ENCODE measurements at places on chromosomes 3 and 15.

DNA sequence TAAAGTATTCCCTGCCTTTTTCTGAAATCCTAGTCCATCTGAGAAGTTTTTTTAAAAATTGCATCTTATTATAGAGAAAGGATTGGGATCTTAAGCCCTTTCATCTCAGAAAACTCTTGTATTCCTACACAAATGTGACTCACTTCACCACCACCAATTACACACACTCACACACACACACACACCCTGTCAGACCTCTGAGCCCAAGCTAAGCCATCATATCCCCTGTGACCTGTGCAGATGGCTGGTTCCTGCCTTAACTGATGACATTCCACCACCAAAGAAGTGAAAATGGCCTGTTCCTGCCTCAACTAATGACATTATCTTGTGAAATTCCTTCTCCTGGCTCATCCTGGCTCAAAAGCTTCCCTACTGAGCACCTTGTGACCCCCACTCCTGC is 1181.9 kb downstream of the ROBO2 start:
- DNase-seq, result no peak

DNA sequence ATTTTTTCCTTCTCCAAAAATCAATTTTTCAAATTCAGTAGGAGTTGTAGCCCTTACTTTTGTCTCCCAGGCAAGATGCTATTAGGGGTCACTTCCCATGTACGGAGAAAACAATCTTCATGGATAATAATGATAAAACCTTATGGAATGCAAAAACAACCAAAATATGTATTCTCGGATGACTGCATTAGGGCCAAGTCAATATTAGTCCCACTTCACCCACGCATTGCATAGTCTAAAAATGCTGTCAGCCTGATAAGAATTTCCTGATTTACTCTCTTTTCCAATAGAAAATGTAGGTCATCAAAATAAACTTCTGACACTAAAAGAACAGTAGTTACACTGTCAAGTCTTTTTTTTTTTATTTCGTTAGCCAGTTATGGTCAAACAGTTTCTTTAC is 2.7 kb downstream of the VGLL3 start:
- no peak for DNase-seq

GRCh38 chr15:60704717-60705116 is 225.8 kb upstream of the ICE2 start:
- DNase-seq, result no peak

DNA sequence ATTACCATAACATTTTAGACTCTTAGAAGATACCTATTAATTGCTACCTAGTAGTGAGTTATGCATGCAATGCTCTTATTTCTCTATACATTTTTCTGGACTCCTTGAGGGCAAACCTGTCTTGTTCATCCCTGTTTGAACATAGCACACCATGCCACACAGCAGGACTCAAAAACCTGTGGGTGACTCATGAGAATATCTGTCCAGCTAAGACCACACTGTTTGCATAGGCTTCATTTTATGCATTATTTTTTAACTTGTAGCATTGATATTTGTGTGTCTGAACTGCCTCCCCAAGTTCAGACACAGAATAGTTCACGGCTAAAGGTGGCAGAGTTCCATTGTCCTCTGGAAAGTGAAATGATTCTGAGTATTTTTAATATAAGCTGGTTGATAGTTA is 1.8 kb downstream of the LMCD1 start:
- no peak for DNase-seq

- DNase-seq, result no peak
These were observed 431.9 kb downstream of the MFSD1 start for GRCh38 chr3:159233734-159234133.

- no peak for DNase-seq
These were observed 266.0 kb downstream of the VPS13C start for GRCh38 chr15:61794276-61794675.

DNA sequence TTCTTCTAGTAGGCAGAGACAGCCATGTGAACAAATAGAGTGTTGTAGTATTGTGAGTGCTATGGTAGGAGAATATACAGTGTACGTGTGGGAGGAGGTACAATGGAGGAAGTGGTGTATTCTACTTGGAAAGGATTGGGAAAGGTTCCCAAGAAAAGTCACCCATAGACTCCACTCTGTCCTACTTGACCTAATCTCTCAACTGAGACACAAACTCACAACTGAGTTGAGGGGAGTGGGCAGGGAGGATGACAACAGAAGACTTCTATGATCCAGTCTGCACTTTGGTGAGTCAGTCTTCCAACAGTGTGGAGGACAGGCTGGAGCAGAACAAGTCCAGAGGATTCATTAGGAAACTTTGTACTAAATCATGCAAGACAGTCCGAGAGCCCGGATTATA is 28.8 kb upstream of the AQP9 start:
- no peak for DNase-seq

GRCh38 chr3:127858937-127859336 is 36.6 kb upstream of the MGLL start:
- DNase-seq, result no peak

DNA sequence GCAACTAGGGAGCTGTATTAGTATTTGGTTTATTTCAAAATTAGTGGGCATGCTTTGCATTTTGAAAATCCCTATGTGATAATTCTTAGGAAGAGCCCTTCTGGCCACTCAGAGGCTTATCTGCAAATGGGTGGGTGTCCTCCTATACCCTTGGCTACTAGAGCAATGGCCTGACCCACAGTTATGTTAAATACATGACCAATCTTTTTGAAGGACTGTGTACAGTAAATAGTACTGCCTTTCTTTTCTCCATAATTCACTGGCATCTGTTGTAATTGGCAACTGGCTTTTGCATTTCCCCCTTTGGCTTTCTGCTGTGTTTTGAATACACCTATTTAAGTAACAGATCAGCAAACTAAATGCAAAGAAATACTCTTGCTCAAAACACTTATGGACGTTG is 175.4 kb downstream of the ANXA2 start:
- no peak for DNase-seq

DNA sequence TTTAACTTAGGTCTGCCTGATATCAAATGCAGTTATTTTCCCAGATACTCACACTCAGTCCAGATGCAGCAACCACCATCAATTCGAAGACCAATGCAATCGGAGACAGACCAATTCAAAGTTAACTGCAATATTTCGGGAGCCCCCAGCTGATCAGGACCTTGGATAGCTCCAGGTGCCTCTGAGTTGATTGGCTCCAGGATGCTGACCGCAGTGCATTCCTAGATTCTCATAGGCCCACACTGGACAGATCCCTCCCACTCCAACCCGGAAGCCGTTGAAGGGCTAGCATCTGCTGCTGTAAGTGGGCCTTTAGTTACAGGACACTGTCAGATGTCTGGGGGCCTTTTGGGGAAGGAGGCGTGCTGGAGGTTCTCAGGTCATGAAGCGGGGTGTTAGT is 89.5 kb upstream of the ATP2B2 start:
- DNase-seq, result no peak

DNA sequence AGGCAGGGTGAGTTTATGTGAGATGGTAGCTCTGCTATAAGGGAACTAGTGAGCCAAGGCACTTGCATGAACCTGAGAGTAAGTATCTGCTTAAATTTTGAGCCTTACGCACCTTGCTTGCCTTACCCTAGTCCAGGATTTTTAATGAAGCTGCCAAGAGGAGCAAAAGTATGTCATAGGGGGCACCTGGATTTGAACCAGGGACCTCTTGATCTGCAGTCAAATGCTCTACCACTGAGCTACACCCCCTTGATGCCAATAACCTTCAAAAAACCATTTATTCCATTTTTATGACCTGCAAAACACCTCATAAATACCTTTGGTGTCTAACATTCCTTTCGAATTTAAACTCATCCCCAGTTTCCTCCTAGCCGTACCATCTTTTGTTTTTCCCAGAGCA is 88.3 kb upstream of the ACP3 start:
- no peak for DNase-seq

DNA sequence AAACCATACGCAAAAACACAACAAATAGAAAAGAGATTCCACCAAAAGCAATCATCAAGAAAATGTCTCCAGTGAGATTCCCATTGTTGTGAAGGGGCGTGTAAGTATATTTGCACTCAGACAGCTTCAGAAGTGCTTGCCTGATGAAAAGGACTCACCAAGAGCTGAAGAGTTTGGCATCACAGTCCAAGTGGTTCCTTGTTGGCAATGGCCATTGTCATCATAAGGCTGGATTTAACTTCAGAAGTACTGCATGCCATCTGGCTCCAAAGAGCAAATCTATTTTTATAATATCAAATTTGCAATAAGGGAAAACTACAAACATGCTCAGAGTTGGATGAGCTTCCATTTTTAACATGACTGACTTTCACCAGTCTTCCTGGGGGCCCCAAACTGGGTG is 505.3 kb upstream of the NR2F2 start:
- DNase-seq, result no peak

DNA sequence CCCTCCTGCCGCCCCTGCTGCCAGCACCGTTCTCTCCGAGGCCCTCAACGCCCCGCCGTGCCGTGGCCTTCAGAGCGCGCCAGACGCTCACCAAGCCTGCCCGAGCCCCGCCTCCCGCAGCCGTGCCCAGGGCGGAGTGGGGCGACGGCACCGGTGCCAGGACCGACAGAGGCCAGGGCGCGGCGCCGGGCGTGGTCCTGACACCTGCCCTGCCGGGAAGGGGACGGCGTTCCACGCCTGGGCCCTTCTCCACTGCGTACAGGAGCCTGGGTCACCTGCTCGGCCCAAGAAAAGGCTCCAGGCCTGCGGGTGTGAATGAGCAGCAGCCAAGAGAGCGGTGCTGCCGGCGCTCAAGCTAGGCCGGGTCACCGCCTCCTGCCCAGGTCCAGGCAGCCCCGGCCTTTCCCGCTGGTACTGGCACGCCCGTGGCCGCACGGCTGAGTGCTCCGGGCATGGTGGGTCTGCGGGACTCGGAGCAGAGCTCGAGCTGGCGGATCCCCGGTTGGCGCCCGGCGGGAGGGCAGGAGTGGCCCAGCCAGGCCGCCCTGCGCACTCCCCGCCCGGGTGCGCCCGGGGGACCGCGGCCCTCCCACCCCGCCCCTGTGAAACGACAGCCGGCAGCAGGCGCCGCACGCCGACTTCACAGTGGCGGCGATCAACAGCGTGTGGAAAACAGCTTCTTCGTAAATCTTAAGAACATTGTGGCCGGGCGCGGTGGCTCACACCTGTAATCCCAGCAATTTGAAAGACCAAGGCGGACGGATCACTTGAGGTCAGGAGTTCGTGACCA is 4.2 kb downstream of the OCA2 start:
- DNase-seq, result no peak

- DNase-seq, result no peak
These were observed 1.6 kb upstream of the P2RY13 start for GRCh38 chr3:151330899-151331298.

DNA sequence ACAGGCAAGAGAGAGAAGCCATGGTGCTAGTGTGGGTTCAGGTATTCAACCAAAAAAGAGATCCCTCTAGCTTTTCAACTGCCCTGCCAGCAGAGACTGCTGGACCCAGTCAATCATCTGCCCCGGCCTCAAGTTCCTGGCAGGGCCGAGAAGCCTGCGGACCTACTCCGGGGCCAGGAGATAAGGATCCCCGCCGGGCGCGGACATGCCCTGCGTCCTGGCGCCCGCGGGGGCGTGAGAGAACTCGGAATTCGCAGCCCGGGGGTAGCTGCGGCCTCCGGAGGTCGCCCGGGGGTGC is 821 bp upstream of the MAGI1 start:
- no peak for DNase-seq

DNA sequence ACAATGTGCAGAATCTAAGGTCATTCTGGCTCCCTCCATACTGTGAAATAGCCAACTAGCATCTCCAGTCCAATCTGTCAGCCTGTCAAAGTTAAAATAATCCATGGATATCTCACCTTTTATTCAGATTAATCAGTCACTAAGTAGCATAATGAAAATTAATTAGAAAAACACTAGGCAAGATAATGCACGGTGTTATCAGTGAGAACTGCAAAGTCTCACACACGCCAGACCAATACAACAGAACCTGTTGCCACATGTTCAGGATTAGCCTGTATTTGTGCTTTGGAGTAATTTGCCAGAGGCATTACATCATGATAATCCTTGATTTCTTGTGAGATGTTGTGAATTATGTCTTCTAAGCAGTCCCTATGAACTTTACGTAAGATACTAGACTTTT is 820.4 kb upstream of the ALCAM start:
- DNase-seq, result no peak

DNA sequence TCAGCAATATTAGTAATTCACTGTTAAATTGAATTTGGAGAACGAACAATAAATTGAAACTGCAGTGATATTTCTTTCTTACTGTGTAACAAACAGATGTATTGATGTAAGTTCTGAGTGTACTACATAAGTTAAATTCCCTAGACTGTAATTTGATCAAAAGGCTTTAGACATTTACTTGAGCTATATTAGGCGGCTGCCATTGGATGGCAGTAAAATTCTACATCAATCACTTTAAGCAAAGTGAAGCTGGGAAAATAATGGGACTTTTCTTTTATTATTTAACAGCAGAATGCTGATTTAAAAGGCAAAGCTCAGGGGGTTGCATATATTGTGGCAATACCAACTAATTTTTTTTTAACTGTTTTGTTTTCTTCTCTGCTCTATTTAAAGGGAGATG is 212.6 kb upstream of the PLSCR5 start:
- no peak for DNase-seq

- peak; percentile 49 for DNase-seq
These were observed 42.4 kb upstream of the RHO start for GRCh38 chr3:129485721-129486663.

- DNase-seq, result peak; percentile 36
These were observed 19.3 kb upstream of the NTRK3 start for GRCh38 chr15:88275804-88276203.

DNA sequence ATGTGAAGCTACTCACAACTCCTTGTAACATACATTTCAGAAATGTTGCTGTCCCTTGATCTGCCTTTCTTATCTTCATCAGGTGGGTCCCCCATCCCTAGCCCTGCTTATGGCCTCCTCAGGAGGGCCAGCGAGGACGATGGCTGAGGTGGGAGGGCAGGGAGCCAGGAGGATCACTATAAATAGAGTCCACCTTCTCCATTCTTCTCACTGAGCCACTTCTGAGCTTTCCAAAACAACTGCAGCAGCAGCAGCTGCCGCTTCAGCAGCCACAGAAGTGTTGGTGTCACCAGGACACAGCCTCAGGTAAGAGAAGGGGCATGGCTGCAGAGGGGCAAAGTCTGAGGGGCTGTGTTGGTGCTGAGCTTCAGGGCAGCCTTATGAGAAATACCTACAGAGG is 53.5 kb downstream of the ANAPC13 start:
- DNase-seq, result no peak

- DNase-seq, result no peak
These were observed 7.7 kb upstream of the SCN10A start for GRCh38 chr3:38823722-38824121.

- DNase-seq, result no peak
These were observed 915.1 kb downstream of the MCTP2 start for GRCh38 chr15:95146481-95146880.

- no peak for DNase-seq
These were observed 57.6 kb downstream of the OPA1 start for GRCh38 chr3:193650585-193650984.

DNA sequence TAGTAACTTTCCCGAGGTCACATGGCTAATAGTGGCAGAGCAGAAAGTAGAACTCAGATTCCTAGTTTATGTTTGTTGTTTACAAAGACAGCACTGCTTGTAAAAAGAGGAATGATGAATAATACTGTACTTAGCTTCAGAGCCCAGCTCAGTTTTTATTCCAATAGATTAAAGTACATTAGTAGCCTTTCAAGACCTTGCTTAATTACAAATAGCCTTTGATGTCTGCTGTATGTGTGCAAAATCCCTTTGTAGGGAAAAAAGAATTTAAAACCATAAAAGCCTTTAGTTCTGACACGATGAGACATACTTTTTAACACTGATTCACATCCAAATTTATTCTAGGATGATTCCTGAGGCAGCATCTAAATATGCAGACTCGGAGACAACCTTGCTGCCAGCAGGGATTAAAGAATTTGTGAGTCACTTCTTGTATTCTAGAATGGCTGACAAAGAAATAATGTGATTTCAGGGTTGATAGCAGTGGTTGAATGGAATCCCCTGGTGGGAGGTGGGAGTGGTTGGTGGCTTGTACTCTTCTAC is 324.2 kb upstream of the TGFBR2 start:
- DNase-seq, result no peak
